Stomach (tissue), 19 donors: ENCODE measurements at places on chromosomes 11 and 22. TPM values are rescaled to one million over a fixed set of nuclear protein-coding genes. Genes with fewer than 3 reads are reported as not detected.

Gene PKP3
- 356 TPM for total RNA-seq

- DNase-seq = no peak
Observed at GRCh38 chr11:76772100-76772782, 10.9 kb upstream of the TSKU start.

- DNase-seq = no peak
Observed at GRCh38 chr11:66692871-66693331, 15.2 kb upstream of the RBM4B start.

- peak; percentile 40 for DNase-seq
Observed at GRCh38 chr11:93614173-93614722, 47.2 kb upstream of the CEP295 start.

Gene MS4A12
- total RNA-seq = 2.9 TPM

GRCh38 chr11:41237382-41237781, 222.1 kb downstream of the LRRC4C start:
- DNase-seq = no peak

Gene MCHR1
- total RNA-seq = not detected

DNA sequence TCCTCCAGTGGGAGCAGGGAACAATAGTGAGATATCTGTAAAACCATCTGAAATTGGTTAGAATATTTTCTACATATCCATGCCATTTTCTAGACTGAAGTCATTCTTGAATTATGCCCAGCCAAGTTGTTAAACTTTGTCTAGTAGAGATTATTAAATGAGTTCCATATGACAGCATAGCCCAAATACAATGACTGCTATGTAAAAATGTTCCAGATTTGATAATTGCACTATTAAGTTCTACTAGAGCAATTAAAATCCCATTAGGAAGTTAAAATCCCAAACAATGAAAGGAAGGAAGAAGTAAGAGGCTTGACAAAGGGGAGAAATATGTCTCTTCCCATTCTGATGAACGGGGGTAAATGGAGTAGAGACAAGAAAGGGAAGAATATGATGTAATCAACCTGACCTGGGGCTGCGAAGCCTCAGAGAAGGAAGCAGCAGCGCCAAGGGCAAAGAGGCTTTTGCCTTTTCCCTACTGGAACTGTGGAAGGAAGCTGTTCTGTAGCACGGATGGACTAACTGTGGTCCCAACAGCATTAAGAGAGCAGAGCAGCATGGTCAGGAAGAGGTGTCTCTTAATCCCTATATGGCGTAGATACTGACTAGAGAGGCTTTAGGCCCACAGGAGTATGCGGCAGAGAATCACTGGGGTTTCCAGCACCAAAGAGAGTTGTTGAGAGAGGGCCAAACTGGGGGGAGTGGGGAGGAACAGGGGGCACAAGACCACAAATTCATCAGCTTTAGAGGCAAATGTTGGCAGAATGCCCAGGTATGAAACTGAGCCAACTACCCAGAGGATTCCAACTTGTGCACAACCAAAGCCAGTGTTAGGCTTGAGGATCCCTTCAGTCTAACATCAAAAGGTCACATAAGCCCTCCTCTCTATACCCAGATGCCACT, 26.7 kb downstream of the RRP8 start:
- no peak for DNase-seq

DNA sequence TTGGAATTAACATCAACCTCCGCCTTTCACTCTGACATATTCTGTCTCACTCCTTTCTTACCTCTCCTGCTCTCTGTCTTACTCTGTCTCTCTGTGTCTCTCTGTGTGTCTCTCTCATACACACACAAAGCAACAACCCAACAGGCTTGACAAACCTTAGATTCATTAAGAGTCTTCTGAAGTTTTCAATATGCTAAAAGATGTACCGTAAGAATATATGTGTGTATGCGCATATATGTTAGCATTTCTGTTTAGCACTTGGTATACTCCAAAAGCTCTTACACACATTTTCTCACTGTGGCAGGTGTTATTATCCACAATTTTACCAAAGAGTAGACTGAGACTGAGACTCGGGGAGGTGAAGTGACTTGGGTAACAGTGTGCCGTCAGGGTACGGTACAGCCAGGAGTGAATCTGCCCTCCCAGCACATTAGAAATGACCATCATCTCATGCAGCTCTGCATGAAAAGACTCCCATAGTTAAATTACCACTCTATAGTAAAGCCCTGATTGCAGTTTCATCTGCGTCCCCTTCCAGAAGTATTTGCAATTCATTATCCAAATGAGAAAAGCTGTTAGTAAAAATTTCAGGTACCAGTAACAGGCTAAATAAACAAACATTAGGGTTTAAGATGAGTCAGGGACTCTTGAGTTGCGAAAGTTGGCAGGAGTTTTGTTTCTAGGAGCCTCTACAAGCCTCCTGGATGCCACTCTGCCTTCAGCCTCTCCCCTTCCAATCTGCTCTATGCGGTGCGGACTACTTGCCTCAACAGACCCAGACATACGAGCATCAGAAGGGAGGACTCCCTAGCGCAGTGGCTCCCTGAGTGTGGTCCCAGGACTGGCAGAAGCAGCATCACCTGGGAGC, 195.2 kb upstream of the TMEM45B start:
- no peak for DNase-seq

DNA sequence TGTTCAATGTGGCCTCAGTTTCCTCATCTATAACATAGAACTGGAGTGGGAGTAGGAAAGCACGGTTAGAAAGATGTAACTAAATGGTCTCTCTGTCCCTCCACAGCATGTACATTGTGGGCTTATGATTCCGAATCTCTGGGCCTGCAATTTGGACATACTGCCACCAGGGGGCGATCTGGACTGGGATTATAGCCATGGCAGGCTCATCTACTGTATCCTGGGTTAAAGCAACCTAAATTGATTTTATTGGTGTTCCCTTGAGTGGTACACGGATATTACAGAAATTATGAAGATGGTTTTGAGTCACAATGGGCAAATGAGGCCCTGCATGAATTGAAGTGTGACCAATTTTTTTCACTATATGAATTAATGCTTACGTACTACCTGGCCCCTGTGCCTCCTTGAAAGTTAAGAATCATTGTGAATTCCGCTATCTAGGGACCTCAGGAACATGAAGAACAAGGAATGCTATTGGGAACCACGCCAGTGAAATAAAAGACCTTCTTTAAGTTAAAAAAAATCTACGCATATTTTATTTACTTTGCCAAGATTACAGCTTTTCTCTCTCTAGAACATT, 32.9 kb downstream of the TST start:
- DNase-seq = no peak

GRCh38 chr11:67275606-67276409, 9.5 kb downstream of the GRK2 start:
- no peak for DNase-seq

GRCh38 chr11:18536209-18536608, 9.5 kb upstream of the TSG101 start:
- no peak for DNase-seq

Gene APOL2
- 46.9 TPM for total RNA-seq

Gene GSC2
- total RNA-seq = not detected

DNA sequence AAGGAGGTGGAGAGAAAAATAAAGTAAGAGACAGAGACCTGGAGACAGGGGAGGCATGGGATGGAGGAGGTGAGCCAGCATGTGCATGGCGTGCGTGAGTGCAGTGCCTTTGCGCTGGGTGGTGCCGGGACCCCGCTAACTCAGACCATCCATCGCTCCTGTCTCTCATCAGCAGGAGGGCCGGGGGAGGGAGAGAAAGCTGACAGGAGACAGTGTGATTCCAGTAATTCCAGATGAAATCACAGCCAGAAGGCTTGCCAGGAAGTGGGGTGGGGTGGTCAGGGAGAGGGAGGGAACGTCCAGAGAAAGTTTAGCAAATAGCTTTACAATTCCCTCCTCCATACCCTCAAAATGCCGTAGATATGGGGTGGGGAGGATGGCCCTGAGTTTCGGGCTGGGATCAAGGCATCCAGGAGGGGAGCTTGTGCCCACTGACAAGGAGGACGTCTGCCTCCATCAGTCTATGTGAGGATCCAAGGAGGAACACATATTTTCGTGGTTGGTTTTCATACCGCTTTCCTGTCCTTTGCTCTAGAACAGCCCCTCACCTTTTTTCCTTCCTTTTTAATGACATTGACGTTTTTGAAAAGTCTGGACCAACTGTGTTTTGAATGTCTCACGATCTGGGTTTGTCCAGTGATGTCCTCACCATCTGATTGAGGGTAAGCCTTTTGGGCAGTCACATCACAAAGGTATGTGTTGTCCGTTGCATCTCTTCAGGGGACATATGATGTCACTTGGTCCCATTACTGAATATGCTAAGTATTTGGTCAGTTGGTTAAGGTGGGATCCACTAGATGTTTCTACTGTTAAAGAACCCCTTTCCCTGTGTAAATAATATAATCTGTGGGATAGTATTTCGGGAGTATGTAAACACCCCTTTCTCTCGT, 567.3 kb downstream of the MIAT start:
- DNase-seq = peak; percentile 85

Gene IGF2
- total RNA-seq = 12.1 TPM

DNA sequence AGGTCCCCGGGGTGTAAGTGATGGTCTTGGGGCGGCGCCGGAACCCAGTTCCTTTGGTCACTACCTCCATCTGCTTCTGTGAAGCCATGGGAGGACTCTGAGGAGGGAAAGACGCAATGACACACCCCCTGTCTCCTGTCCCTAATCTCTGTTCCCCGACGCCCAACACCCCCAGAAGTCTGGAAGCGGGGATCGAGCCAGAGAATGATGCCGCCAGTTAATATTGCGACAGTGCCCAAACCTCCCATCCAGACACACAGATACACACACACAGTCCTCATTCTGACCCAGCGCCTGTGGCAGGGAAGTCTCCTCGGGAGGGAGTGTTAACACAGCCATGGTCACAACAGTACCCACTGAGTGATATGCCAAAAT, 352 bp downstream of the C22orf23 start:
- peak; percentile 35 for DNase-seq

Gene OR2D2
- total RNA-seq = not detected

DNA sequence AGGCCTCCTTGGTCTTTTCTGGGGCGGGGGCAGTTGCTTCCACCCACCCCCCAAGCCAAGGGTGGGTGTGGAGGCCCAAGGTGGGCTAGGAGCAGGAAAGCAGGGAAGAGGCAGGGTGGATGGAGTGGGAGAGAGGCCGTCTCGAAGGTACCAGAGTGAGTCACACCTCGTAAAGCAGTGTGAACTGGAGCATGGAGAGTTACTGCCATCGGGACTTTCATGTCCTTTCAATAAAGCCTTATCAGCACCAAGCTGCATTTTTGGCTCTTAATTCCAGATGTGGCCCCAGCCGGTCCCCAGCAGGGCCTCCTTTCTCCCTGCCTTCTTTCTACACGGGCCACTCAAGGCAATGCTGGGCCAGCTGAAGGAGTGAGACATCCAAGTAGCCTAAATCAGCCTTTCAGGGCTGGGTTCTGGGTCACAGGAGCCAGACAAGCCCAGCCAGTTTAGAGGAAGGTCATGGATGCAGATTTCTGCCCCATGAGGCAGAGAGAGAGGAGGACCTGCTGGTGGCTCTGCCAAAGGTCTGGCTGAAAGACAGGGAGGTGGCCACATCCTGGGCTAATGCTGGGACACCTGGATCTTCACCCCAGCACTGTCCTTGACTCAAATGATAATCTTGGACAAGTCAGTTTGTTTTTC, 59.0 kb upstream of the CD82 start:
- no peak for DNase-seq

DNA sequence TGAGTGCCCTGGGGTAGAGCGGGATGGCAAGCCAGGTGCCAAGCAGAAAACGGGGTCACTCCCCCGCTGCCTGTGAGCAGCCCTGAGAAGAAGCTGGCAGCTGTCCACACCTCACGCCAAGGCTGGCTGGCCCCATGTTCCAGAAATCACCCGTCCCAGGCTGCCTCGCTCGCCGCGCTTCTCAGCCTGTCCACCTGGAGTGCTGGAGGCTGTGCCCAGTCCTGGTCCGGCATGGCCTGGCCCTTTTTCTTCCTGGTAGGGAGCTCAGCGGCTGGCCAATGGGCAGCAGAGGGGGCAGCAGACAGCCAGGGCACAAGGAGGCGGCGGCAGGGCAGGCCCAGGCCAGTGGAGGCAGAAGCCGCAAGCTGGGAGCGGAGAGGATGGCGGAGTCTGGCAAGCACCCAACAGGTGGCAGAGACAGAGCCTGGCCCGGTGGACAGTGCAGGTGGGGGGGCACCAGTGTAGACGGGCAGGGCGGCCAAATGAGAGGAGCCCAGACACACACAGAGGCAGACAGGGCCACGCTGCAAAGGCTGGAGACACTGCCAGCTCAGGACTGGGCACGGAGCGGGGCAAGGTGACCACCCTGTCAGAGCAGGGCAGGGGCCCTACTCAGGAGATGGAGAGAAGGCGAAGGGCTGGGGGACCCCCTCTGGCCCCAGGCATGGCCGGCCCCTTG, 37.2 kb upstream of the TH start:
- peak; percentile 64 for DNase-seq

Gene MIAT
- total RNA-seq = 1.9 TPM

DNA sequence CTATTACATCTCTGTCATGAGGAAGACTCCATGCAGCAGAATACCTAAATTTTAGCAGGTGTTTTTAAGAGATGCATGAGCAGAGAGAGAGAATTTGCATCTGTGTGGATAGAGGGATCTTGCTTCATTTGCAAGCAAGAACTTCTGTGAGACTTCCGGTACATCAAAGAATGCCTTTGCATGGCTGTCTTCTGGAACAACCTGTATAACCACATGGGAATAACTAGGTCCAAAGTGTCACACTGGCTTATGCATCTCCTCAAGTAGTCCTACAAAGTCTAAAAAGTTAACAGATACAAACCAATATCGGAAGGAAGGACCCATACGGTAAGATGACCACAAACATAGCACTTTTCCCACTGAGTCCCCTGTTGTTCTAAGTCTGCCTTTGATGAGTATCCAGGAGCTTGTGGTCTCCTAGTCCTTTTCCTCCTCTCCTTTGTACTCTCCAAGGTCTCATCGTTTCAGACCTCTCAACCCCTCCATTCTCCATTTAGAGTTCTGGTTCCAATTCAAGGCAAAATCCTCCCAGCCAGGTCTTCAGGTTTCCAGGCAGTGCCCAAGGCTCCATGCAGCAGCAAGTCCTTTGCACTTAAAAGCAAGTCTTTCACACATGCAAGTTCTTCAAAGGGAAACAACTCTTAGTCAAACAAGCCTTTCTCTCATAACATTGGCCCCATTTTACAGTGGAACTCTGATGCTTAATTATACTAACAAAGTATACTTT, 581.7 kb upstream of the ARHGAP42 start:
- no peak for DNase-seq

DNA sequence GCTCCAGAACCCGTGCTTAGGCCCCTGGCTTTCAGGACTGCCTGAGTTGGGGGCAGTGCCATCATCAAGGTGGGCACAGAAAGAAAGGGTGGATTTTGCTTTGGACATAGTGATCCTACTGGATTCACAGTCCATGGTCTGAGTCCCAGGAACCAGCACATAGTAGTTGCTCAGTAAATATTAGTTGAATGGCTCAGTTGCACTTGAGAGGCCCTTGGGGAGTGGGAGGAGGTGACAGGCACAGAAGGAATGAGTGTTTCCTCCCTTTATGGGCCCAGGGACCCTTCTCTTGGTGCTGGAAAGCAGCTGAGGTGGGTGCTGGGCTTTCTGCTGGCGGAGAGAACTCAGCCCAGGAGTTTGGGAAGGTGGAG, 16.6 kb downstream of the ARHGEF17 start:
- DNase-seq = no peak

Gene NADSYN1
- 104 TPM for total RNA-seq

GRCh38 chr22:40659166-40659565, 20.1 kb upstream of the MCHR1 start:
- no peak for DNase-seq
